ENCODE measurements at places on chromosomes 2 and 18.

DNA sequence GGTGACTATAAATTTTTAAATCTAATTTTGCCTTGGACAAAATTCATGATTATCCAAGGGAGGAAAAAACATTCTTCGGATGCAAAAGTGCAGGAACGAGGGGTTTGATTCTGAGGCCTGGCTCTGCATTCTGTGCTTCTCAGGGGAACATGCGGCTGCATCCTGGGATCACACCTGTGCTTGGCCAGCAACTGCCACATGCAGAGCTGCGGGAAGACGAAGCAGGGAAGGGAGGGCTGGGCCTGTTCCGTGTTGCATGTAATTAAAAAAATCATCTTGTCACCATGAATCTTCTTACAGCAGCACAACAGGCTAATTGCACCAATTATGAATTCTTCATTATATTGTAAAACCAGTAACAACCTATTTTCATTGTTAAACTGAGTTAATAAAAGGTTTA lies 158.0 kb upstream of the ALKAL2 start:
- DNase-seq, result no peak

GRCh38 chr18:71727909-71728308 lies 816.2 kb downstream of the CBLN2 start:
- DNase-seq, result no peak

GRCh38 chr2:149744865-149745264 lies 157.3 kb upstream of the MMADHC start:
- DNase-seq, result no peak

GRCh38 chr18:731185-731584 lies 18.8 kb upstream of the ENOSF1 start:
- no peak for DNase-seq

GRCh38 chr2:195647302-195647701 lies 9.7 kb upstream of the SLC39A10 start:
- DNase-seq, result no peak

- DNase-seq, result no peak
Measured at GRCh38 chr18:22513721-22514481, 96.2 kb upstream of the CTAGE1 start.

- DNase-seq, result no peak
Measured at GRCh38 chr2:9332136-9332852, 91.0 kb downstream of the ITGB1BP1 start.

DNA sequence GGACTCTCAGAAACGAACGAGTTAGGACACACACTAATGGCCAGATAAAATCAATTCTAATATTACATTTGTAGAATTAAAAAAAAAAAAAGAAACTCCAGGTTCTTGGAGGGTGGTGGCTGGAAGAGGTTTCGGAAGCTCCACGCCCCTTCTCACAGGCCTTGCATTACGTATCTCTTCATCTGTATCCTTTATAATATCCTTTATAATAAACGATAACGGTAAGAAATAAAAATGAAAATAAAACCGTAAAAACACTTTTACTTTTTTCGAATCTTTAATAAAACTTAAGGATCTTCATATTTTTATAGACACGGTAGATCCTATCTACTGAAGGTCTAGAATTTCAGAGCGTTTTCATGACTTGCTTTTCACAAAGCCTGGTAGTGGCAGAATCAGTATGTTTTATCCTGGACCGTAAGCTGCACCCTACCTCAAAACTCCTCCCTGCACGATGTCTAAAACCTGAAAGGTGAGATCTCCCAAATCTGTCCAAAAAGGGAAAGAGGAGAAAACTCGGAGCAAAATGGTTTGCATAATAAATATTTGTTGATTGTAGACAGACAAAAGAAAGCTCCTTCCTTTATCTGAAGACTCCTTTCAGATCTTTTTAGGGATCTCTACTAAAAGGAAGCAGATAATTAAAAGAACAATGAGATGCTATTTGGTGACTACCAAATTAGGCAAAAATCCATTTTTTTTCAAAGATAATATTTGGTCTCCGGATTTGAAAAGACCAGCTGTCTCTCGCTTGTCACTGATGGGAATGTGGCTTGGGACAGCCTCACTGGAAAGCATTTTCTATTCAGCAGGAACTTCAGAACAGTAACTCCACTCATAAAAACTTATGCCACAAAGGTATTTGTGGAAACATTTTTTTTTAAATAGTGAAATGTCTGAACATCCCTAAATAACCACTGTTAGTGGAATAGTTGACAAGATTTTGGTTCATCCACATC lies 2.0 kb upstream of the CXCR4 start:
- DNase-seq, result no peak

- DNase-seq, result no peak
Measured at GRCh38 chr2:75828826-75829225, 118.1 kb upstream of the GCFC2 start.

DNA sequence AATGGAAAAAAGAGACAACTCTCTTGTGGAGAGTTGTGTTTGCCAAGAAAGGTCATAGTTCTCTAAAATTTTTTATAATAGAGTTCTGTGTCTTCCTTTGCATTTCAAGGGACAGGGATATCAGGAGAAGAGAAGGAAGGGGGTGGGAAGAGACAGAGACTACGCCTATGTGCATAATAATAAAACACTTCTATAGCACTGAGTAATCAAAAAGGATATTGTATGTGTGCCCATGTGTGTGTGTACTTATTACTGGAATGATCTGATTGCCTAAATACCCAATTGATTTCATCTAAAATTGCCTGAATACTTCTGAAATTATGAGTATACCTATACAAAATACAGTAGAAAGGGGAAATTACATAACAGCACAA lies 803.7 kb upstream of the ACVR2A start:
- DNase-seq, result no peak

- no peak for DNase-seq
Measured at GRCh38 chr2:168622559-168622958, 166.5 kb downstream of the CERS6 start.

- peak; percentile 46 for DNase-seq
Measured at GRCh38 chr18:21489119-21489750, 111.3 kb downstream of the ESCO1 start.

DNA sequence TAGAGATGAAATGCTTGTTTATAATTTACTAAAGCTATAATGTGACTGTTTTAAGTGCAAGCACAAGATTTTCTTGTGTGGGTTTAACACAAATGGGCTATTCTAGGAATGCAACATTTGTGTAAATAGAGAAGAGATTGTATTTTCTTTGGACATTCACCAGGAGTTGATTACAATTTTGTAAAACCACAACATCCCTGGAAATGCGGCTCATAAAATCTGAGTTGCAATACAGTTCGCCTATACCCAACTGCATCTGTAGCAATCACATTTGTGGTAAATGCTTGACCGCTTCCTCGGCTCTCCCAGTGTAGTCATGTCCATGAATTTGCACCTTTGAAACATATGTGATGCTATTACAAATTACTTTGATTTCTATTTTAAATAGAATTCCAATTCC lies 348.7 kb upstream of the CDH20 start:
- DNase-seq, result no peak

GRCh38 chr2:63374341-63374740 lies 213.9 kb downstream of the WDPCP start:
- DNase-seq, result no peak

DNA sequence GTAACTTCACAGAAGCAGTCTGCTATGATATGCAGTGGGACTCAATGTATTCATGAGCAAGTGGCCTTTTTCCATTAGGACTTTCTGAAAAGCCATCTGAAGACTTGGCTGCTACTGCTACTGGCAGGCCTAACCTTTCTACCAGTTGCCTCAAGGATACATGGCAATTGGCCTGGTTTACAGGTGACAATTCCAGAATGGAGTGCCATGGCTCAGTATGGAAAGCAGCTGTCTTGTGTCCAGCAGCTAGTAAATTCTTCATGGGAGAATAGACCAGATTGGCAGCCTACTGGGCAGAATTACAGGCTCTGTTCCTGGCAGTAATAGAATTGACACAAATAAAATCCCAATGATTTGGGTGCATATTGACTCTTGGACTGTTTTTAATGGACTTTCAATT lies 12.6 kb upstream of the TMX3 start:
- no peak for DNase-seq

DNA sequence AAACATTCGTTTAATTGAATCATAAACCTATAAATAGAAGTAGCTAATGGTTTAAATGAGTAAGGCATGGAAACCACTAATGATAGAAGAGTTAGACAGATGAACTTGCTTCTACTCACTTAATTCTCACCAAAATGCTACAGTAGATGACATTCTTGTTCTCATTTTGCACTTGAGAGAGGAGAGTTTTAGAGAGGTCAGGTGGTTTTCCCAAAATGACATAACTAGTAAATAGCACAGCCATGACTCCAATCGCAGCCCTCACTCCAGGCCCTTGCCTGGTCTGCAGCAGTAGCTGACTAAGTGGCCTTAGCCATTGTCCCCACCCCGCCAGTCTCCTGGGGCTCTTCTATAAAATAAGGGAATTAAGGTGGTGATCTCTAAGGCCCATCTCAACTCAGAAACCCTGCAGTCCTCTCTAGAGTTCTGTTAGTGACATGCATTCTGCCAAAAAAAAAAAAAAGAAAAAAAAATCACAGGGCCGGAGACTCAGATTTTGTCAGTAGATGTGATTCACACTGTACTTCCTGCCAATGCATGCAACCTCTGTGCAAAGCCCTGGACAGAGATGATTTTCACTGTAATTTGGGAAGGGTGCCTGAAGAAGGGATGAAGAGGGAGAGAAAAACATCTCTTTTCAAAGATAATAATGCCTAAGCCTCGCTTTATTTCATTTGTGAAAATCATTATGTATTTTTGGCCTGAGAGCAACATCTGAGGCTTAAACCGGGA lies 221.8 kb downstream of the ANAPC1 start:
- DNase-seq, result no peak

DNA sequence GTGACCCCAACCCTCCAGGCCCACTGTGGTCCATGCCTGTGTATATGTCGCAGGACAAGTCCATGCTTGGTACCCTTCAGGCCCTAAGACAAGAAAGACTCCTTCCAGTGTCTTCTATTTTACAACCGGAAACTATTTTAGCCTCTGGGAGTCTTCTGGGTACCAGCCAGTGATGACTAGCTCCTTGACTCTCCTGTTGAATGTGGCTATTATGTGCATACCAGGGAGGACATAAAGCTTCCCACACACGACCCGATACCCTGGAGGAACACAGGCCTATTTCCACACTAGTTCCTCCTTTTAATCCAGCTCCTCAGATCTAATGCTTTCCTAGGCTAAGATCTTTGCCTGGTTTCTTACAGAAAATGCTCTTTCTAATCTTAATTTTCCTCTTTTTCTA lies 178.1 kb downstream of the NCKAP5 start:
- DNase-seq, result no peak

DNA sequence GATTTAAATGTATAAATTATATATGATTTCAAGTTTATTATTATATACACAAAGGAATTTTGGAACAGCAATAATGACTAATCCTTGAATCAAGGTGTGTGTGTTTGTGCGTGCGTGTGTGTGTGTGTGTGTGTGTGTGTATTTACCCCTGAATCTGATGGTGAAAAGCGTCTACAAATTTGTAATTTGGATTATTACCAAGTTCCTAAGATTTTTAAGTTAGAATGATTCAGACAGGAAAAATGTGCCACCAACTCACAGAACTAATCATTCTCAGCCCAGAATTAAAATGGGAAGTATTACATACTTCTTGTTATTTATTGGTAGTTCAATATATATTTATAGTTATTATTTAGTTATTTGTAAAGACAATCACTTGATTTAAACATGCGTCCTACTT lies 12.3 kb downstream of the CALCRL start:
- no peak for DNase-seq

DNA sequence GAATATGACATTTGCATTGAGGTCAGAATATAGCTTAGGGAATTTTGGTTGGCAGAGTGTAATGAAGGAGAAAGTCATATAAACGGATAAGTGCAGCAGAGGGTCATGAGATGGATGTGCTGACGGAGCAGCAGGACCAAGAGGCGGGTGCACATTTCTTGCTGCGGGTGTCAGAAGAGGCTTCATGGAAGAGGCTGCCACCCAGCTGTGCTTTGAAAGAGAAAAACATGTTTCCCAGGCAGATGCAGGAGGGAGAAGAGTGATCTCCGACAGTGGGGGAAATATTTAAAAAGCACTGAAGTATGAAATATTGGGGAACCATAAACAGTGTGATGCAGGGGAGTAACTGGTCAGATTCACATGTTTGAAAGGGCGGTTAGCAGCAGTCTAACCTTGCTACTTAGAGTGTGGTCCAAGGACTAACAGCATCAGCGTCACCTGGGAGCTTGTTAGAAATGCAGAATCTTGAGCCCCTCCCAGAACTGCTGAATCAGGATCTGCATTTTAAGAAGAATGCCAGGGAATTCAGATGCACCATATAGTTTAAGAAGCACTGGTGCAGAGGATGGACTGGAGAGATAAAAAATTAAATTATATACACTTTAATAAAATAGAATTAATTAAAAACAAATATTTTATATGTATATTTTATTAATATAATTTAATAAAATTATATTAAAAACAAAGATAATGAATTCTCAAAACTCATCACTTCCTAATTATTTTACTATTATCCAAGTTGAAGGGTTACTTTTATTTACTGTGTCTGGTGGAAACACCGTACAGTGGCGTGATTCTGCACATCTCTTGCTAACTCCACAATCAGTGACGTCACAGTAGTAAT lies 36.1 kb upstream of the SCYGR1 start:
- no peak for DNase-seq

DNA sequence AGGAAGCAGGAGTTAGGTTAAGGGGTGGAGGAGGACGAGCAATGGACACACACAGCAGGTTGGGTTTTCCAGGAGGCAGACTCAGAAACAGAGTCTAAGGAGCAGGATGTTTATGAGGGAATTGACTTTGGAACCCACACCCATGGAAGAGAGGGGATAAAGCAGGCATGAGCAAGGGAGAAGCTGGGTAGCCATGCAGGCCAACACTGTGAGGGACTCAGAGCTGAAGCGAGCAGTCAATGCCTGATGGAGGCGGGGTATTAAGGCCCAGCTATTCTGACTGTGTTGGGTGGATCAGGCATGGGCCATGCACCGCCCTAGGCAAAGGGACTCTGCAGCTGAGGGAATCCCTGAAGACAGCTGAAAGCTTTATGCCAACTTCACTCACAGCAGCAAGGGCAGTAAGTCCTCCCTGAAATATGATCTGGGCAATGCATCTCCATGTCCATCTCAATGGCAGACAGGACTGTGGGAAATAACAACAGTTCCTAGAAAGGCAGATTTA lies 37.6 kb downstream of the TEX51 start:
- no peak for DNase-seq

- DNase-seq, result no peak
Measured at GRCh38 chr2:78070693-78071092, 548.5 kb upstream of the LRRTM4 start.

GRCh38 chr2:217286833-217287232 lies 427.0 kb upstream of the TNP1 start:
- DNase-seq, result no peak

DNA sequence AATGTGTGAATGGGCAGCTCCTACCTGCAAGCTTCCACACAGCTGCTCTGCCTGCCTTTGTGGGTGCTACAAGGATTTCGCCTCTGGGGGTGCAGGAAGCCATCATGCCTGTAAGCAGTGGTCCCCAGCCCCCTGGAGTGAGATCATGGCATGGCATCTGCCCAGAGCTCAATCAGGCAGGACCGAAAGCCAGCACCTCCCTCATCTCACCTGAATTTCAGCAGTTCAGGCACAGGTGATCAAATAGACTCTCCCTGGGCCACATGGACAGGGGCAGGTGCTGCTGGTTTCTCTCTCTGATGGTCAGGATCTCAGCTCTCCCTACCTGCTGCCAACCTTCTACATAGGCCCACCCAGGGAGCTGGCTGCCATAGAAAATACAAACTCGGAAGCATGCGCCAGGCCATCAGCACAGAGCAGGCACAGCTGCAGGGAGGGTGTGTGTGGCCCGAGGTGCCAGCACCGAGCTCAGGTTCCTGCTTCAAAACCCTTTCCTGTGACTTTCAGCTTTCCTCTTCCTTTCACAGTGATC lies 133.2 kb upstream of the ID2 start:
- DNase-seq, result no peak

Measured in left renal cortex interstitium (tissue), 4 donors.